Memory B cell (primary cell): ENCODE measurements at places on chromosomes 7 and 10.

DNA sequence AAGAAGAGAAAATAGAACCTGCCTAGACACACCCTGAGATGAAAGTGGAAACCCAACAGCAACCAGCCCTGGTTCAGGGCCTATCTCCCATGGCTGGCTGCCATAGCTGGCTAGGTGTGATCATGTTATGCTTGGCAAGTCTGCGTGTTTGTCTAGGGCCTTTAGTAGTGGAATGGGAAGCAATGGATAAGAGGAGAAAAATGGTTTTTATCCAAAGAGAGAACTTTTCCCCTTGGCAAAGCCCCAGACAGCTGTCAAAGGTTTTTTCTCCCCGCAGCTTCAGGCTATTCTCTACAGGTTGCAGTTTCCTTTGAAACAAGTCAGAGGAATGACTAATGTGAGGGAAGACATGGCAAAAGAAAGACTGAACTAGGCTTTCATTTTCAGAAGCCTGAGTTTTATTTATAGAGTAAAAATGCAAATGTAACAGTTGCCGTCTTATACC is 161.5 kb downstream of the SEMA3D start:
- no peak overlapping the region for H3K4me3 ChIP-seq
- no peak for DNase-seq
- H3K27me3 ChIP-seq: no peaks in the 10 kb centered on the region
- no peaks in the 10 kb centered on the region for H3K36me3 ChIP-seq
- no peaks in the 10 kb centered on the region for H3K4me1 ChIP-seq
- H3K27ac ChIP-seq: no peak overlapping the region

DNA sequence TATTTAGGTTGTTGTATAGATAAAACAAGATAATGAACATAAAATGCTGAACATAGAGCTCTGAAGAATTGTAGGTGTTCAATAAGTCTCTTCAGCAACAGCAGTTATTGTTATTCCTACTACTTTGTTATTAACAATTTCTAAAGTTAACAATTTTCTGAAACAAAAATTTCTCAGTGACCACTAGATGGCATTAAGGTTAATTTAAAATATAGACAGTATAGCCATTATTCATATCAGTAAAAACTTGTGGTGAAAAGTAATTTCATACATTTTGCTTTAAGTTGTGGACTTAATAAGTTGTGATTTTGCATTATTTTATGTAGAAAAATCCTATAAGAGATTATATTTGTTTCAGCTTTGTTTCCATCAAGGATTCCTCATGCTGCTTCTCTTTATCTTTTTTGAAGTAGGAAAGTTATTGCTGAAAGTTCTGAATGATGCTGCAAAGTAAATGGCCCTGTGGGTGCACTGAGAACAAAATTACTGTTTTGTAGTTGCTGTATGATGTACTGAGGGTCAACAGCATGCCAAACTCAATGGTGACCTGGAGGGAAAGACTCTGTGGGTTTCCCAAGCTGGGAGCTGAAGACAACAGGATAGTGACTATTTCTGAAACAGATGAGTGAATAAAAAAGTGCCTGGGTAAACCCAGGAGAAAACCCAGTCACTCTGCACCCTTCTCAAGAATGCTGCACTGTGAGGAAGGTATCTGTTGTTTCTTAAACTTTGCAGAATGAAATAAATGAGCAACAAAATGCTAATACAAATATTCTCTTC is 253.6 kb downstream of the KIF20B start:
- no peaks in the 10 kb centered on the region for H3K27me3 ChIP-seq
- no peak for DNase-seq
- H3K4me1 ChIP-seq: peaks cover 4% of the 10 kb centered on the region

GRCh38 chr7:51067757-51068156 is 248.9 kb downstream of the COBL start:
- H3K27me3 ChIP-seq: no peaks in the 10 kb centered on the region
- peaks cover 2% of the 10 kb centered on the region for H3K4me1 ChIP-seq
- no peak overlapping the region for H3K4me3 ChIP-seq
- H3K36me3 ChIP-seq: no peaks in the 10 kb centered on the region
- DNase-seq: no peak

DNA sequence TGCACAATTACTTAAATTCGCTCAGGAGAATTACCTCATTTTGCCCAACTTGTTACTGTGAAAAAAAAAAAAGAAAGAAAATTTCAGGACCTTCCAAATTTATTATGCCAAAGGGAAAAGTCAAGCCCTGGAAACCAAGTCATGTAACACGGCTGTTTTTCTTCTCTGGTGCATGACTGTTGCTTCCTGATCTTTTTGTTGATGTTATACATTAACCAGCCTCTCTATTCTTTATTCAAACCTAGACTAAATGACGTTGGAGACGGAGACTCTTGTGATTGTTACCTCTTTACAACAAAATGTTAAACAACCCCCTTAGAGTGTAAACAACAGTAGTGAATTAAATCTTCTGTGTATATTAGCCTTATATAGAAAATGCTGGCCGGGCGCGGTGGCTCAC is 16.1 kb upstream of the ZC3HAV1 start:
- H3K36me3 ChIP-seq: no peaks in the 10 kb centered on the region
- no peak for DNase-seq
- H3K27me3 ChIP-seq: no peaks in the 10 kb centered on the region
- no peak overlapping the region for H3K27ac ChIP-seq
- H3K4me1 ChIP-seq: peaks cover 13% of the 10 kb centered on the region

DNA sequence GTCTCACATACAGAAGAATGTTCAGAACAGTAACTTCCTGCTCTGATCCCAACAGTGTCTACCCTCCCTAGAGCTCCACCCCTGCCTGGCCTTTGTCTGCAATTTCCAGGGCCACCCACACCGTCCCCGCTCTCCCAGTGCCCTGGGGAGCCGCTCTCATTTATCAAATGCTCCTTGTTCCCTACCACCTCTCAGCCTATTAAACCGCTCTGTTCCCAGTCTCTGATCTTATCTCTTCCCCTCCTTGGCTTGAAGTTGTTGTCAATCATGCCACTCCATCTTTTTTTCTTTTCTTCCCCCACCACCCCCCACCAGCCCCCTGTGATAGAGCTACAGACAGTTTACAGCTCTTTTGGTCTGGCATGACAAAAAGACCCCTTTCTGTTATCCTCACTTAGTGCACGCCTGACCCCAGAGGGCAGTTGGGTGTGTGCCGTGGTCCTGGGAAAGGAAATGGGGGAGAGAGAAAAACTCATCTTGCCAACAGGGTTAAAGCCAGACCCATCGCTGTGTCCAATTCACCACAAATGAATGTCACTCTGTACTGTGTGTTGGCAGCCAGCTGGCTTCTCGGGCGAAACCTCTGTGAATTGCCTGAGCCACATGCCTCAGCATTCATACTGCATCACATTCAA is 28.8 kb upstream of the HECTD2 start:
- peaks cover 9% of the 10 kb centered on the region for H3K27me3 ChIP-seq
- no peaks in the 10 kb centered on the region for H3K4me1 ChIP-seq
- peaks cover 5% of the 10 kb centered on the region for H3K36me3 ChIP-seq

DNA sequence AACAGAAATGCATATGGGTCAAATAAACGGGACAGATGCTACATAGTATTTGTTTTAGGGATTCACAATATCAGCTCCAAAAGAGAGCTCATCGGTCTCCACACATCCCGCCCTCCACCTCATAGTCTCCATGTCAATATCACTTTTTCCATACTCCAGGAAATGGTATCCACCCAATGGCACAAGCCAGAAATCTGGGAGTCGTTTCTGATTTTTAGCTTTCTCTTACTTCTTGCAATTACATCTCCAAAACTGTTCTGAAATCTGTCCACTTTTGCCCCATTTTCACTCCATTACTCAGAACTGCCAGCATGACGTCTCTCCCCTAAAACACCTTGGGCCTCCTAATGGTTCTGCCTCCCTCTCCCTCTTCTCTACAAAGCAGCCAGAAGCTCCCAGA is 47.4 kb upstream of the EZH2 start:
- H3K4me3 ChIP-seq: no peak overlapping the region
- no peak for DNase-seq
- H3K27me3 ChIP-seq: no peaks in the 10 kb centered on the region
- H3K27ac ChIP-seq: no peak overlapping the region
- H3K4me1 ChIP-seq: peaks cover 3% of the 10 kb centered on the region

DNA sequence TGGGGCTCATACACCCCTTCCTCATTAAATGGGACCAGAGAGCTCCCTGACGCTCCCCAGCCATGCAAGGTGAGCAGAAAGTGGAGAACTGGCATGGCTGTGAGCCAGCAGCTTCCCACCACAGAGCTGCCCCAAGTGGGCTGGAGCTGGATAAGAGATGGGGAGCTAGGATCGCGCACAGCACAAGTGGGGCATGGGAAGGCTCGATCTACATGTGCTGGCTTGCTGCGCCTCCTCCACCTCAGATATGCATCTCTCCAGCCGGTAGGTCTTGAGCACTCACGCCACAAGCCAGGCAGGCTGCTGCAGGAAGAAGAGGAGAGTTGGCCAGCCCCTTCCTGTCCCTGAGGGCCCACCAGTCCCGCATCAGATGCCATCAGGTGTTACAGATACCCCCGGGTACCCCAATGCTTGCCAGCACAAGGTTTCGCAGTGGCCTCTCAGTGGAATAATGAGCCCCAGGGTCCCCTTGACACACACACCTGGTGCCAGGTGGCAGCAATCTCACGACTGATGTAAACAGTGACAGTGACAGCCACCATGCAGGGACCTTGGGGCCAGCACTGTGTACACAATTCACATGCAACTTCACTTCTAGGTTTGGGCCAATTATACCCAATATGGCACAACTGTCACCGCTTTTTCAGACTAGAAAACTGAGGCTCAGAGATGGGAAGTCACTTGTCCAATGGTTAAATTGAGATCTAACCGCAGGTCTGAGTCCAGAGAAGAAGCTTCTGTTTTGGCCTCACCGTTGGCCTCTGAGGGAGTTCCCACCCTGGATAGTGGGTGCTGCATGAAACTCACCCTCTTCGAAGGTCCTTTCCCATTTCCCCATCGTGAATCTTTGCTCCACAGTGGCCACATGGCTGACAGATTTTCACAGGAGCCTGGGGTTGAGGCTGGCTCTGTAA is 79.3 kb downstream of the OAT start:
- H3K36me3 ChIP-seq: peaks cover 1% of the 10 kb centered on the region
- H3K27me3 ChIP-seq: peaks cover 2% of the 10 kb centered on the region
- peaks cover 7% of the 10 kb centered on the region for H3K4me1 ChIP-seq
- no peak overlapping the region for H3K4me3 ChIP-seq

GRCh38 chr7:42100156-42100508 is 136.9 kb downstream of the GLI3 start:
- no peak overlapping the region for H3K27ac ChIP-seq
- no peaks in the 10 kb centered on the region for H3K36me3 ChIP-seq
- no peaks in the 10 kb centered on the region for H3K4me1 ChIP-seq
- peaks cover 9% of the 10 kb centered on the region for H3K27me3 ChIP-seq

DNA sequence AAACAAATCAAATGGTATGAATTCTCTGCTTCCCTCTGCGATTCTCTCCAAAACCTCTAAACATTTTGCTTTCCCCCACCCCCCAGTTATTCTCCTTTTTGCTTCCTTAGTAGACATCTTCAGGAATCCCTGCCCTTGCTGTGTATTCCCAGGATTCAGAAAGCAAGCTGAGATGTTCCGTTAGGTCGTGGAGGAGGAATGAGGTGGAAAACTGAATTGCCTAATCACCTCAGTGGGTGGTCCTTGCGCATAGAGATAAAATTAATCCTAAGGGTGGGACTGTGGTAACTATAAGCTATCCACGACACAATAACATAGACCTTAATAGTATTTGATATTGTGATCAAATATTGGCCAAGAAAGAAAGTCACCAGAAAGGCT is 49.1 kb upstream of the SEMA3C start:
- no peak overlapping the region for H3K27ac ChIP-seq
- DNase-seq: no peak
- H3K4me3 ChIP-seq: no peak overlapping the region
- no peaks in the 10 kb centered on the region for H3K27me3 ChIP-seq
- no peaks in the 10 kb centered on the region for H3K4me1 ChIP-seq

DNA sequence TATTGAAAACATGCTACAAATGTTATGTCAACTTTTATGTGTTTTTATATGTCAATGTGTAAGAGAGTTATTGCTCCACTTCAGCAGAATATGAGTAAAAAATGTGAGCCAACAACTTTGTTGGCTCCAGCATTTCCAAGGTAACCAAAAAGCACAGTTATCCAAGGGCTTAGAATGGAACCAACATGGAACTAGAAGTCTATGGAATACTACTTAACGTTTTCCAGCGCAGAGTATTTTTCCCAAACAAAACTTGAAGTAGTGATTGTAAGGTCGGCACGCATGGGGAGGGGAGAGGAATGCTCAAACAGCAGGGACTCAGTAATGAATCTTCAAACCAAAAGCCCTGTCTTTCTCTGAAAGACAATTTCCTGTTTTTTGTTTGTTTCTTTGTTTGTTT is 45.0 kb upstream of the TSPAN13 start:
- H3K27ac ChIP-seq: no peak overlapping the region
- peaks cover 2% of the 10 kb centered on the region for H3K4me1 ChIP-seq
- DNase-seq: no peak
- no peak overlapping the region for H3K4me3 ChIP-seq
- no peaks in the 10 kb centered on the region for H3K27me3 ChIP-seq
- peaks cover 15% of the 10 kb centered on the region for H3K36me3 ChIP-seq

DNA sequence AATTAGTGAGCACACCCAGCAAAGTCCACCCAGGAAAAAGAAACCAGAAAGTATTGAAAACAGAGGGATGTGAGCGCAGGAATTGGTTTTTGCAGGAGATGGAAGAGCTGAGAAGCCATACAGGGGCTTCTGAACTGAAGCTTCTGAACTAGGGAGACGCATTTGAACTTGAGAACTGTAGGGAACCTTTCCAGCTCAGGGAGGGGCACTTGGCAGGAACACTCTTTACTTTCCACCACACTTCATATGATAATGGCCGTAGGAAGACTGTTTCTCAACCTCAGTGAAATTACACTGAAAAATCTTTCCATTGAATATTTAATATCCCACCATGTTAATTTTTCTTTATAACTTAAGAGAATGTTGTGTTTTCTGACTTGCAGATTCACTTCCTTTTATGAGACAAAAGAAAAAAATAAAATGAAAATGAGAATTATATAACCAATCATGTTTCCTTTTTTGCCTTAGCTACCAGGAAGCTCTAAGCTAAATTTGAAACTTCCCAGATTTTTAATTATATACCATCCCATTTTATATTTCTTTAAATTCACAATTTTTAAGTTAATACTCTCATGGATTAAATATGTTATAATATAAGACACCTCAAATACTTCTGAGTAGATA is 98.3 kb upstream of the TCF7L2 start:
- no peak overlapping the region for H3K4me3 ChIP-seq
- no peaks in the 10 kb centered on the region for H3K27me3 ChIP-seq
- H3K27ac ChIP-seq: no peak overlapping the region
- peaks cover 12% of the 10 kb centered on the region for H3K36me3 ChIP-seq

DNA sequence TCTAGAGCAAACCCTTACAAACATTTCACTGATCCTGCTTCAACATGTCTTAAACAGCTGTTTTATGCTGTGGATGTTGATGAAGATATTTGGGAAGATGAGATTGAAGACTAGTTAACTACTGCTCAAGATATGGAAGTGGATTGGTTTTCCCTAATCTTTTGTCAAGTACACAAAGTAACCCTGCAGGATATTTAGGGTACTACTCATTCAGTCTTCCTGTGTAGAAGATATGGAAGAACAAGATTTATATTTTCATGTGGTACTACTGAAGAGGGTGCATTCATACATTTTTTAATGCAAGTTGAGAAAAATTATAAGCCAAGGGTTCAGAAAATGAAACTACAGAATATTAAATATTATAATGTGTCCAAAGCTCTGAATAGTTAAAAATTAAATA is 18.3 kb upstream of the TMEM140 start:
- H3K36me3 ChIP-seq: peaks cover 12% of the 10 kb centered on the region
- DNase-seq: no peak
- no peak overlapping the region for H3K27ac ChIP-seq
- H3K4me3 ChIP-seq: no peak overlapping the region
- H3K27me3 ChIP-seq: no peaks in the 10 kb centered on the region
- peaks cover 4% of the 10 kb centered on the region for H3K4me1 ChIP-seq
